Fibroblast of skin of back (primary cell): ENCODE measurements at places on chromosomes 16 and 17.

DNA sequence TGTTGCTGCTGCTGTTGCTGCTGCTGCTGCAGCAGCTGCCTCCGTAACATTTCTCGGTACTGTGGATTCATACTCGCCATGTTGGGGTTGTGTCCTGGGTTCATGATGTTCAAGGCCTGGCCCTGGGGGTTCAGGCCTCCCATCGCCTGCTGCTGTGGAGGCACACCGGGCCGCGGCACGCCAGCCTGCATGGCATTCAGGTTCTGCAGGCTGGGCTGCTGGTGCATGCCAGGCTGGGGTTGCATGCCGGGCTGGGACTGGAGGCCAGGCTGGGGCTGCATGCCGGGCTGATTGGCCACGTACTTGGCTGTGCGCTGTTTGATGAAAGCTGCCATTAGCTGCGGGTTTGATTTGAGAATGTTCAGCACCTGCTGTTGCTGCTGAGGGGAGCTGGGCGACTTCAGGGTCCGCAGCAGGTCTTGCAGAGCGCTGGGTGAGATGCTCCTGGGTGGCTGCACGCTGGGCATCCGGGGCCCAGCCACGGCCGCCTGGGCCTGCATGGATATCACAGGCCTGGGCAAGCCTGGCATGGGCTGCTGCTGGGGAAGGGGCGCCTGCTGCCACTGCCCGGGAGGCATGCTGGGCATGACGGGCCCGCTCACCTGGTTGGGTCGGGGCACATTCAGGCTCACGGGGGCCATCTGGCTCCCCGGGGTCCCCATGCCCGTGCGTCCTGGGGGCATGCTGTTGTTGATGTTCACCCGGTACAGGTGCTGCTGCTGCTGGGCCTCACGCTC, 11.3 kb upstream of the TRAP1 start:
- no peak for DNase-seq

DNA sequence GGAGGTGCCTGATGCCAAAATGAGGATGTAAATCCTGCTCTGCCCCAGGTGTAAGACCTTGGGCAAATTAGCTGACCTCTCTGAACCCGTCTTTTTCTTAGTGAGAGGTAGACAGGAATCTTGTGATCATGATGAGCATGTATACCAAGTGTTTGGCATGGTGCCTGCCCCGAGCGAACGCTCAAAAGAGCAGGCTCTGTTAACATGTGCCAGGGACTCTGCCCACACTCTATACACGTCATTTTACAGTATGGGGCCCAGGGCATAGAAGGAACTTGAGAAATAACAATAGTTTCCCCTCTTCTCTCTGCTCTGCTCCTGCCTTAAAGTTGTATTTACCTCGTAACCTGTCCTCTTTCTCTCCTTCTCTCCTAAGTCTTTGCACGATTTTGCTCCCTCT, 9.3 kb upstream of the MAF start:
- DNase-seq: no peak

- no peak for DNase-seq
Measured at GRCh38 chr16:67238806-67239470, 8.3 kb downstream of the FHOD1 start.

- no peak for DNase-seq
Measured at GRCh38 chr16:10589109-10589508, 8.7 kb upstream of the EMP2 start.

DNA sequence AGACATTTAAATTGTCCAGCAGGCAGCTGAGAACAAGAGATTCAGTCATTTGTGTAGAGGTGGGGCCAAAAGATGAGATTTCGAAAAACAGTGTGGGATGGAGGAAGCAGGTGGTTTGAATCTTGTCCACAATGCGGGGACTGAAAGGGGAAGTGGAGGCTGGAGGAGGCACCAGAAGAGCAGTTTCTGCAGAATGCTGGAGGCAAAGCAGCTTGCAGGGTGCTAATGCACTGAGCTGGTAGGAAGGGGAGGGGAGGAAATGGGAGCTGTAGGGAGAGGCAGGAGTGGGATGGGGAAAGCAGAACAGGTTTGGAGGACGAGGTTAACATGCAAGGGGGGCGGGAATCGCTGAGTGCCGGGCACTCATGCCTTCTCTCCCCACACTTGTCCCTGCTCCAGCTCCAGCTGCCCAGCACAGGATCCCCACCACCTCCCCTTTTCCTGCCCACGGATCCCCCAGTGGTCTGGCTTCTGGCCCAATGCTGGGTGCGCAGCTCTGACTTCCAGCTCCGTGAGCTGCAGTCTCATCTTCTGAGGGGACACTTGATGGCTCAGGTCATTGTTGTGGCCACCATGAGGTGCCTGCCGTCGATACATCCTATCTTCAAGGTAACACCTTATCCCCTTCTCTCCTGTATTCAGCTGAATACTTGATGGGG, 9.4 kb downstream of the C17orf100 start:
- DNase-seq: no peak

GRCh38 chr16:13426269-13426668, 493.7 kb upstream of the ERCC4 start:
- no peak for DNase-seq

DNA sequence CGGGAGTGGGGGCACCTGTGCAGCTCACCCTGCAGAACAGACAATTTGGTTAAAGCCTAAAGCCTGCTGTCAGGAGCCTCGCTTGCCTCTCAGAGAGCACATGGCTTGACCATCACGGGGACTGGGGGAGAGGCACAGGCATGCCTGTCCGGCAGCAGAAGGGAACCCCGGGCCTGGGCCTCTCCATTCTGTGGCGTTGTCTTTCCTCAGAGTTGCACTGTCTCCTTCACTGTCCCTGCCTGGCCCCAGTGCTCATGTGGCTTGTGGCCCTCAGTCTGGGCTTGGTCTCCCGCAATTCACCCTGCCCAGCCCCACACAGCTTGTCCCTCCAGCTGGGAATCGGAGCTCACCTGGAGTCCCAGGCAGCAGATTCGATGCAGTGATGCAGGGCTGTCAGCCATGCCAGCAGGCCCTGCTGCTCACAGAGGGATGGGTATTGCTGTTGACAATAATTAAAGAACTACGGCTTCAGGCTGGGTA, 189.9 kb downstream of the SEC14L1 start:
- DNase-seq: no peak

DNA sequence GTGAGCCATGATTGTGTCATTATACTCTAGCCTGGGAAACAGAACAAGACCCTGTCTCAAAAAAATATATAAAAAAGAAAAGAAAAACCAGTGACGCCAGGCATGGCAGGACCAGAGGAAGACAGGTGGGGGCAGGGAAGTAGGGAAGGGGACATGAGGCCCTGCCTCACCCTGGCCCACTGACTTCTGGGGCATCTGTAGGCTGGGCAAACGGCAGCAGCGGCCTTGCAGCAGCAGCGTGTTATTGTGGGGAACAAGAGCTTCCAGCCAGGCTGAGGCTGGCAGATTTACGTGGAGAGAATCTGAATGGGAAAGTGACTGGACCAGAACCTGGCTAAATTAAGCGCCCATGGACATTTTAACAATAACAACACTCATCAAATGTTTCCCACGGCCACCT, 19.4 kb downstream of the CMTM4 start:
- no peak for DNase-seq
